ENCODE measurements at places on chromosomes 3 and 15.

DNA sequence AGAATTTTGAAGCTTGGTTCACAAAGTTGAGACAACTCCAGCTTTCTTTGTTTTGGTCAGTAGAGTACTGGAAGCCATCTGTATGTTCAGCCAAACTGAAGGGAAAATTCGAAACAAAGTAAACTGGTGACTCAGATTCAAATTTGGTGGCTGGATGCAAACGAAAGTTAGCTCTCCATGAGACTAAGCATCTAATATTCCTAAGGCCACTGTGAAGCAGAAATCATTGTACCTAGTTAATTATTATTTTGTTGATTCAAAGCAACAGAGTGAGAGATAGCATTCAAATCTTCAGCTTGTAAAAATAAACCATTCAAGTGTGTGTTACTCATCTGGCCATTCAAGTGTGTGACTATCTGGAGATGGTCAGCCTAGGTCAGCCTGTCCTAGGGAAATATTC is 42.1 kb downstream of the NR2F2 start:
- no peak for DNase-seq

DNA sequence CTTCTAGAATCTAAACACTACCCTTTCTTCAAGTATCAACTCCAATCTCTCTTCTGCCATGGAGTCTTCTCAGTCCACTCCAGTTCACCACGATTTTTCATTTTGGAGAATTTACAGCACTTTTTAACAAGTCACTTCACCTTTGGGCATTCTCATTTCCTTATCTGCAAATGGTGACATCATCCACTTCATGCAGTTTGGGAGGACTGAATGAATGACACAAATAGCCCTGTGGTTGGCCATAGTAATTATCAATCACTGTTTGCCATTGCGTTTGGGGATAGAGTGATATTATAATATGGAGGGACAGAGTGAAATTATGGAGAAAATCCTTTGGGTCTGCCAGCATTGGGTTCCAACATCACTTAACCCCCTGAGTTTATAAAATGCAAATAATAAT is 38.0 kb upstream of the TM4SF1 start:
- DNase-seq: no peak

DNA sequence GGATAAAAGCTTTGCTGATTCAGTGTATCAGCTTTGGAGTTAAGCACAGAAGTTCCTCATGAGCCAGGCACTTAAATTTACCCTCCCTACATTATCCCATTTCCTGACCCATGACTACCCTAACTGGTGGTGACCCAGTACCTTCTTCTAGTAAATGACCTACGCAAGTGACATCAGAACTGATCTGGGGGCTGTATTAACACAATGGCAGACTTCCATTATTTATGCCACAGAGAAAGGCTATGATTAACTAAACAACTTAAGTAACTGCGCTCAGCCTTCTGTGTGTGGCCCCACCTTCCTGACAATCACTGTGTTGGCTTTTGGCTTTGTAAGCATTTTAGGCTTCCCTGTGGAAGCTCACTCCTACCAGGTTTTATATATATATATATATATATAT is 1.9 kb downstream of the MB21D2 start:
- no peak for DNase-seq

- no peak for DNase-seq
Measured at GRCh38 chr3:61569856-61570580, 8.6 kb downstream of the PTPRG start.
